ENCODE measurements at places on chromosomes 11 and 22.

DNA sequence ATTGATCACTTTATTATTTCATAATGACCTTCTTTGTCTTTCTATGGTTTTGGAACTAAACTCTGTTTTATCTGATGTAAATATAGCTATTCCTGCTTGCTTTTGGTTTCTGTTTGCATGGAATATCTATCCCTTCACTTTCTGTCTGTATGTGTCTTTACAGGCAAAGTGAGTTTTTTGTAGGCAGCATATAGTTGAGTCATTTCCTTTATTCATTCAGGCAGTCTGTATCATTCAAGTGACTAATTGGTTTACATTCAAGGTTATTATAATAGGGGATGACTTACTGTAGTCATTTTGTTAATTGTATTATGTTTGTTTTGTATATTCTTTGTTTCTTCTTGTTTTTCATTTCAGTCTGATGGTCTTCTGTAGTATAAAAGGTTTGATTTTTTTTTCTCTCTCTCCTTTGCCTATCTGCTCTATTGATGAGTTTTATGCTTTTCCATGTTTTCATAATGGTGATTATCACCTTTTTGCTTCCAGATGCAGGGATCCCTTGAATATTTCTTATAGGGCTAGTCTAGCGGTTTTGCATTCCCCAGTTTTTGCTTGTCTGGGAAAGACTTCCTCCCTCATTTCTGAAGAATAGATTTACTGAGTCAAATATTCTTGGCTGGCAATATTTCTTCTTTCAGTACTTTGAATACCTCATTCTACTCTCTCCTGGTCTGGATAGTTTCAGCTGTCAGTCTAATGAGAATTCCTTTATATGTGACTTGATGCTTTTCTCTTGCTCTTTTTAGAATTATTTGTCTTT is 50.4 kb downstream of the GDPD4 start:
- peak; percentile 73 for DNase-seq

DNA sequence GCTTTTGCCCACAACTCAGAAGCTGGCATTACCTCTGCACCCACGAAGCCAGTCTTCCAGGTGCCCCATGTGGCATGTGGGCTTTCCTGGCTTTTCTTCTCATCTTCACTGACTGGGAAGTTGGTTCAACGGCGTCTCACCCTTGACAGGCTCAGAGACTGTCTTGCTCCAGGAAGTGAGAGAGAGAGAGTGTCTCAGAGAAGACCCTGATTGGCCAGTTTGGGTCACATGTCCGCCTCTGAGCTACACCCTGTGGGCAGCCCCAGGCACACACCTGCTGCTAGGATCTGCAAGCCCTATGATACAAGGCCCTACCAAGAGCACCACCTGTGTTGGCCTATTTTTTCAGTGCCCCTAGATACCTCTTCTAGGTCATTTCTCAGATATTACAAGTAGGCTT is 39.0 kb downstream of the RTL6 start:
- no peak for DNase-seq

DNA sequence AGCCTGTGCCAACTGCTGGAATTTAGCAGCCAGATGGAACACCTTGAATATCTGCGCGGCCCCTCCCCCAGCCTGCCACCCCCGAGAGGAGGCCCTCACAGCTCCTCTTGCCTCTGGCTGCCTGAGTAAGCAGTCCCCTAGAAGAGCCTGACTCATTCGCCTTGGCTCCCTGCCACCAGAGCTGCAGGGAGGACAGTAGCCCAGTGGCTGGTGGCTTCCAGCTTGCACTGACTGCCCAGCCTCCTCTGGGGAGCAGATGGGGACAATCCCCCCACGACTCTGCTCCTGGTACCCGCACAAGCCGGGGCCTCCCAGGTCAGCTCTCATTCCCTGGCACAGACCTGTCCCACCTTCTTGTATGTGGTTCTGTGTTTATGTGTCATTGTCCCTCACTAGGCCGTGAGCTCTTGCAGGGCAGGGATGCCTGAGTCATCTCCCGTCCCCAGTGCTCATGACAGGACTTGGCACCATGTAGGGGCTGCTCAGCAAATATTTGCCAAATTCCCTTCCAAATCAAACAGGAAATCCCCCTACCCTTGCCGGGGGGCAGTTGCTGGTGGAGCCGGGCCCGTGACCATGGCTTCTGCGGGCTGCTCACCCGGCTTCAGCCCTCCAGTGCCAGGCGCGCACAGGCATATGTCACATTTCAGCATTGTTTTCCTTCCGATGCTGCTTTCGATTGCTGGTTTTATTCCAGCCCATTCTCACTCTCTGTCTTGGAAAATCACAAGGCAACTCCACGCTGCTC is 43.6 kb downstream of the CACNG2 start:
- DNase-seq = peak; percentile 97

GRCh38 chr11:65053827-65054508 is 4.4 kb downstream of the NAALADL1 start:
- no peak for DNase-seq

DNA sequence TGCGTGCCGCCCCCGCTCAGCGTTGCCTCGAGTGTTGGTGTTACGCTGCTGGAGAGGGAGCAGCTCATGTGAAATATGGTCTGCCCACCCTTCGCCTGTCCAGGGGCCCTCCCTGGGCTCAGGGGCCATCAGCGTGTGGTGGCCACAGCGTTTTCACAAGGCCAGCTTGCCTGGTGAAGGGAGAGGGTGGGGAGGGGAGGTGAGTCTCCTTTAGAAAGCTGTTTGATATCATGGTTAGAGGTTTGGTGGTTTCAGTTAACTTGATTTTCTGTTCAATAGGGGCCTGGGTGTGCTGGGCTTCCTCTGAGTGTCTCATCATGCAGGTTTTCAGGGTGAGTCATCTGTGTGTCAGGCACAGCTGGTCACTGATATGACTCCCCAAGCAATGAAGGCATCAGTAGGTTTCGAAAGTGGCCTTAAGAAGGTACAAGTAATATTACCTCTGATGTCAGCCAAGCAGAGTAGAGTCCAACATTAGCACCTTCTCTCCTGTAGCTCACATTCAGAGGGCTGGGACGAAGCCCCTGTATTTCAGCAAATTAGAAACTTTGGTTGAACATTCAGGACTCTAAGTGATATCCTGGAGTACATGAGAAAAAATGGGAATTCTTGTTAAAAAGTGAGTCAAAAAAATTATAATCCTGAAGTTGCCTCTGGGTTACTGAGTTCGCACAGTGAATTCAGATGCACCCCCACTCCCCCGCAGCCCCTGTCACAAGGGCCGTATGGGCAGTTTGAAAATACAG is 172.5 kb downstream of the TBC1D22A start:
- DNase-seq = peak; percentile 94

- peak; percentile 58 for DNase-seq
These were observed 38.0 kb upstream of the TBCEL start for GRCh38 chr11:120985718-120986569.

DNA sequence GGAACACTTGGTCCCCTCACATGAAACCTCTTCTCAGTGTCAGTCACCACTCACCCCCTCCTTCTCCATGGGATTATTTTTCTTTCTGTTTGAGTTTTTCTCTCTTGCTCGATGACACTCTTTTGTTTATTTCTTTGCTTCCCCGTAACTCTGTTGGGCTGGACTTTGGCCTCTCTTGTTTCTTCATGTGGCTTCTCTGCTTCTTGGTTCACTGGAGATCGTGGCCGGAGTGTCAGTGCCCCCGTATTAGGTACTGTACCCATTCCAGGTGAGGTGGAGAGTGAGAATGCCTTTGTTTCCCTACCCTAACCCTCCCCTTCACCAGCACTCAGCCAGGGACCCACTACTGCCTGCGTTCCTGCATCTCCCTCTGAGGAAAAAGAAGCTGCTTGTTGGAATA is 32.5 kb downstream of the CYB5R2 start:
- no peak for DNase-seq

DNA sequence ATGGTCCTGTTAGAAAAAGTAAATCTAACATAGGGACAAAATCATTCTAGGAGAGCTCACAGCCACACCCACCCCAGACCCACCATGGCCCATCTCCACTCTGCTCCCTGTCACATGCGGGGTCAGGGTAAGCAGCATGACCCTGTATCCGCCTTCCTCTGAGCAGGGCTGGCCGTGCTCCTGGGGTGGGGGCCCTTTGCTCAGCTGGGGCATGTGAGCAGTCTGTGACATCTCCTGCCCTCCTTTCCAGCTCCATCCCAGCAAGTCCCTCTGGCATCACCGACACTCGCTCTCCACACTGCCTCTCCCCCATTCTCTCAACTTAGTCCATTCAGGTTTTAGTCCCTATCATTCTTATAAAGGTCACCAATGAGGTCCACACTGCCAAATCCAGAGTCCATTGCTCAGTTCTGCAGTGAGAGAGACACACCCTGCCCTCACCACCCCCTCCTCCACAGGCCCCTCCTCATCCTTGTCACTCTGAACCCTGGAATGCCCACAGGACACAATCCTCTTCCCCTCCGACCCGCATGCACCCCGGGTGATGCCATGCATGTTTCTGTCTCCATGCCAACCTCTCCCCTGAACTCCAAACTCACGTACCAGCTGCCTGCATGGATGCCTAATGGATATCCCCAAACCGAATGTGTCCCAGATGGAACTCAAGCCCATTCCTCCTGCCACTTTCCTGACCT is 65.1 kb upstream of the PITPNB start:
- DNase-seq = no peak

DNA sequence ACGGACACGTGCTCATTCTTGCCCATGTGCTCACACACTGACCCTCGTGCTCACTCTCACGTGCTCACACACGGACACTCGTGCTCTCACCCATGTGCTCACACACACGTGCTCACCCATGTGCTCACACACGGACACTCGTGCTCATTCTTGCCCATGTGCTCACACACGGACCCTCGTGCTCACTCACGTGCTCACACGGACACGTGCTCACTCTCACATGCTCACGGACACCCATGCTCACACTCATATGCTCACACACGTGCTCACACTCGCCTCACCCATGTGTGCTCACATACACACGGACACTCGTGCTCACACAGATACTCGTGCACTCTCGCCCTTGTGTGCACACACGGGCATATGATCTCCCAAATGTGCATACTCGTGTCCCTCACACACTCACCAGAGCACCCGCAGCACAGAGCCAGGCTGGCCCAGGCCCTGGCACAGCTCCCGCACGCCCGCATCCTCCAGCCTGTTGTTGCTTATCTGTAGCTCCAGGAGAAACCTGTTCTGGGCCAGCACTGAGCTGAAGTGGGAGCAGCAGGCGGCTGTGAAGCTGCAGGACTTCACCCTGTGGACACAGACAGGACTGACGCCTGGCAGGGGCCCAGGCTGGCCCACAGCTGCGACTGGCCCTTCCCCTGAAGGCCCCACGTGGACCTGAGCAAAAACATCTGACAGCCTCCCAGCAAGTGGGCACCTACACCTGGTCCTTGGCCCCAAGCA is 9.3 kb downstream of the RNH1 start:
- DNase-seq = no peak

- no peak for DNase-seq
These were observed 126.7 kb upstream of the RCN1 start for GRCh38 chr11:31964181-31964580.

- DNase-seq = no peak
These were observed 2.1 kb downstream of the IL17RA start for GRCh38 chr22:17086788-17087497.

- no peak for DNase-seq
These were observed 678.6 kb upstream of the ANO5 start for GRCh38 chr11:21514316-21514715.

- DNase-seq = no peak
These were observed 7.8 kb downstream of the LARGE2 start for GRCh38 chr11:45930031-45930794.

DNA sequence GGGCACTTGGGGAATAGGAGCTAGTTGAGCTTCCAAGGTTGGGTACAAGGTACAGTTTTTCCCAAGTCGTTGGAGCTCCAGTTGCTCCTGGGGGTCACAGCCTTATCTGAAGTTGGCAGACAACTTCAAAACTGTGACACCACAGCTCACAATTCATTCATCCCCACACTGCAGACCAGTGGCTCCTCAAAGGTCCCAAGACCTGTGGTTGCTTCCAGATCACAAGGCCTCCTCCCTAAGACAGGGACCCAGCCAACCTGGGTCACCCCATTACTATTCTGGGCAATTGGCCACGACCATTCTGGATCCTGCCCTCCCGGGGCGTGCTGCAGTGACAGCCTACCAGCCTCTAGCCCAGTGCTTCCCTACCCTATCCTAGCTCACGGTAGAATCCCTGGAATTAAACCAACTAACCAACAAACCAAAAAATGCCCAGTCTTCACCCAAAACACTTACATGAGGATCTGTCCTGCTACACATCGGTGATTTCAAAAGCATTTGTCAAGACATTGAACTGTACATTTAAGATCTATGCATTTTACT is 862 bp upstream of the PDXP start:
- peak; percentile 44 for DNase-seq

DNA sequence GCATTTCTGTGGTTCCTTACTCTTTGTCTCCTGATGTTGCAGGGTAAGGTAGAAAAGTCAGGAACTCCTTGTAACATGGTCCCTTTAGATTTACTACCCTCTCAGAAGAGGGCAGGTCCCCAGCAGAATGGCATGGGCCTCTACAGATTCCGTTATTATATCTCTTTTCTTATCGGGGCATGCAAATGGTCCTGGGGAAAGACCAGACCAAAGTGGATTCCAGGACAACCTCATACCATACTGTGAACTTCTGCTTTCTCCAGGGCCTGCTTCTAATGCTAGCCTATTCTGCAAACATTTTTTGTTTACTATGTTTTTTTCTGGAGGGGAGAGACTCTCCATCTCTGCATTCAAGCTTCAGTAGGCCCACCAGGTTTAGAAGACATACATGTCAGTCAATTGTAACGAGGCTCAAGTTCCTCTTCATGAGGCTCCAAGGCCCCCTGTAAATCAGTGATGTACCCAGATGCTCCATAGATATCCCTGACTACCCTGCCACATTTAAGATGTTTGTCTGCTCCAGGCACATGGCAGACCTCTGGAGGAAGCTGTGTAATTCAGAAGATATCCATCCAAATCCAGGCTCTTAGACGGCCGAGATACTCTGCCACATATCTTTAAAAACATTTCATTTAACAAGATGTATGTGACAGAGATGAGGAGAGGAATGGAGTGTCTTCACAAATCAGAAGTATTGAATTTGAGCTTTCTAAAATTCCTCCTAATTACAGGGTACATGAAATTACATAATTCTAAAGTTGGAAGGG is 8.5 kb upstream of the ME3 start:
- no peak for DNase-seq

DNA sequence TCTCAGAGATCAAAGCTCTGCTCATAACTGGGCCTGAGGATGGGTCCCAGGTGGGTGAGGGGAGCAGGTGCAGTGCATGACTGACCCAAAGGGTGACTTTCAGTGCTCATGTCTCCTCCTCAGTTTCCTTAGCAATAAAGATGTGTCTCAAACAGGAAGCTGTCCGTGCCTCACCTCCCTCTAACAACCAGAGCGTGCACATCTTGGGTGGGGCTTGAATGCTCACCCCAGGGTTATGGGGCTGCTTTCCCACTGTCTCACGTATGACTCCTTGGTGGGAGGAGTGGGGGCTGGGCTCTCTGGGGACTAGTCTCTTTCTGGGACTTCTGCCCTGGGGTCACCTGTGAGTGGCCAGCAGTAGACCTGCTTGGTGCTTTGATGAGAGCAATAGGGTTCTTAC is 53.9 kb upstream of the PHOX2A start:
- no peak for DNase-seq

GRCh38 chr22:19688301-19689290 is 25.7 kb upstream of the SEPTIN5 start:
- DNase-seq = no peak

GRCh38 chr22:39959640-39960447 is at the start of gene TMA7B:
Gene TMA7B, plus strand, starts transcription at chr22:39960397. Its CDS starts 3,978 bp downstream, at chr22:39964375.
- peak; percentile 76 for DNase-seq
